IMR-90 (cell line): ENCODE measurements at places on chromosomes 1 and 21. TPM values are rescaled to one million over a fixed set of nuclear protein-coding genes. Genes with fewer than 3 reads are reported as not detected.

DNA sequence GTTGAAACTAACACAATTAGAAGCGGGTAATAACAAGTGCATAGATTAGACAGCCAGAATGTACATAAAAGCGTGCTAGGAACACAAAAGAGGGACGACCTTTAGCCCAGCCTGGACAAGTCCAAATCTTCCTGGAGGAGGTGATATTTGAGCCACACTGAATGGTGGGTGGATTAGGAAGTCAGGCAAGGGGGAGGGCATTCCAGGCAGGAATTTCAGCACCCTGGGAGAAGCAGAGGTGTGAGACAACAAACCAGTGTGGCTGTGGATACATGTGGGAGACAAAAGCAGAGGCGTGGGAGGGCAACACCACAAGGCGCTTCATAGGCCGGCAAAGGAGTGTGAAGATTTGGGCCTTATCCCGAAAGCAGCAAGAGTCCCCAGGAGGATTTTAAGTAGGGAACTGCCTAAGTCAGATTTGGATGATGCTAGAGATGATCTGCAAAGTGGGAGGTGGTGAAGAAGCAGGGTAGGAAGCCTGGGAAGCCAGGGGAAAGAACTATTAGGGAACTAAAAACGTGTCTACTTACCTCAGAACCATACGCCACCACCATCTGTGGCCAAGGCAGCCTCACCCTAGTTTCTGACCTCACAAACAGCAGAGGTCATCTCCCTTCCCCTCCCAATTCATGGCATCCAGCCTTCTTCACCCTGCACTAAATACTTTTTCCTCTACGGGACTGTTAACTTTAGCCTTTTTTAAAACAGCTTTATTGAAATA lies 81.8 kb downstream of the GLUL start:
- no peak for DNase-seq
- no peak overlapping the region for H3K4me3 ChIP-seq
- no peak overlapping the region for H3K27ac ChIP-seq
- no peaks in the 10 kb centered on the region for H3K27me3 ChIP-seq
- no peaks in the 10 kb centered on the region for H3K36me3 ChIP-seq
- no peaks in the 10 kb centered on the region for H3K4me1 ChIP-seq

GRCh38 chr21:35259457-35259856 lies 210.4 kb upstream of the RUNX1 start:
- no peak overlapping the region for H3K27ac ChIP-seq
- H3K4me3 ChIP-seq: no peak overlapping the region
- peaks cover 4% of the 10 kb centered on the region; the same call in 1 of the 2 replicates for H3K4me1 ChIP-seq

TXNIP gene
- polyA plus RNA-seq: 21.8 and 36.4 TPM in 2 replicates

ASTN1 gene
- 0.04 and 0.07 TPM in 2 replicates for polyA plus RNA-seq

DNA sequence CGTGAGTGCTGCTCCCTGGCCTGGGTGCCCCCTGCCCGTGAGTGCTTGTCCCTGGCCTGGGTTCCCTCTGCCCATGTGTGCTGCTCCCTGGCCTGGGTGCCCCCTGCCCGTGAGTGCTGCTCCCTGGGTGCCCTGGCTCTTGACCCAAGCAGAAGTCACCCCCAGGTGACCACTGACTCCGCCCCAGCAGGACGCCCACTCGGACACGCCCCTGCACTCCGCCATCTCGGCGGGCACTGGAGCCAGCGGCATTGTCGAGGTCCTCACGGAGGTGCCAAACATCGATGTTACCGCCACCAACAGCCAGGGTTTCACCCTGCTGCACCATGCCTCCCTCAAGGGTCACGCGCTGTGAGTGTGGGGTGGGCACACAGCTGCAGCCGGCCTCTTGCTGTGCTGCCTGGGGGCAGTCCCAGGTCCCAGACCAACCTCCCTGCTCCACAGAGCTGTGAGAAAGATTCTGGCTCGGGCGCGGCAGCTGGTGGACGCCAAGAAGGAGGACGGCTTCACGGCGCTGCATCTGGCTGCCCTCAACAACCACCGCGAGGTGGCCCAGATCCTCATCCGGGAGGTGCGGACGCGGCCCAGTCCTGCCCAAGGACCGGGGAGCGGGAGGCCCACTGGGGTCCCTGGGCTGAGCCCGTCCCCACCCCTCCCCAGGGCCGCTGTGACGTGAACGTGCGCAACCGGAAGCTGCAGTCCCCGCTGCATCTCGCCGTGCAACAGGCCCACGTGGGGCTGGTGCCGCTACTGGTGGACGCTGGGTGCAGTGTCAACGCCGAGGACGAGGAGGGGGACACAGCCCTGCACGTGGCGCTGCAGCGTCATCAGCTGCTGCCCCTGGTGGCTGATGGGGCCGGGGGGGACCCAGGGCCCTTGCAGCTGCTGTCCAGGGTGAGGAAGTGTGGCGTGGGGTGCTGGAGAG lies 3.9 kb upstream of the MMP23B start:
- no peaks in the 10 kb centered on the region for H3K27me3 ChIP-seq
- H3K4me3 ChIP-seq: no peak overlapping the region
- H3K27ac ChIP-seq: no peak overlapping the region
- DNase-seq: no peak
- no peaks in the 10 kb centered on the region; the same call in 1 of the 2 replicates for H3K4me1 ChIP-seq

DNA sequence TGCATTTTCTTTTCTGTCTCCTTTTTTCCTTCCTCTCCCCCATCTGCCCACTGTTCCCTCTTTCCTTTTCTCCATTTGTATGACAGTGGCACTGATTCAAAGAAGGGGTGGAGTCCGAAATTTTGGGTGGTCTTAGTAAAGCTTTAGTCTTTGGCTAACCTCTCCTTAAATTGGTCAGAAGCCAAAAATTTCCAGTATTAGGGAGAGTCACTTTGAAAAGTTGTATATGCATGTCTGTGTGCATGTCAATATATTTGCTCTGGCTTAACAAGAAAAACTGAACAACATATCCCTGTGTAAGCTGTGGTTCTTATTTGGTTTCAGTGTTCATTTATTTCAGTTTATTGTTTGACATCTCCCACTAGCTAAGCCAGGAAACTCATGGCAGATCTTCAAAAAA lies 314.8 kb upstream of the CXADR start:
- DNase-seq: no peak
- H3K4me3 ChIP-seq: no peak overlapping the region
- no peak overlapping the region for H3K27ac ChIP-seq
- H3K27me3 ChIP-seq: no peaks in the 10 kb centered on the region

DNA sequence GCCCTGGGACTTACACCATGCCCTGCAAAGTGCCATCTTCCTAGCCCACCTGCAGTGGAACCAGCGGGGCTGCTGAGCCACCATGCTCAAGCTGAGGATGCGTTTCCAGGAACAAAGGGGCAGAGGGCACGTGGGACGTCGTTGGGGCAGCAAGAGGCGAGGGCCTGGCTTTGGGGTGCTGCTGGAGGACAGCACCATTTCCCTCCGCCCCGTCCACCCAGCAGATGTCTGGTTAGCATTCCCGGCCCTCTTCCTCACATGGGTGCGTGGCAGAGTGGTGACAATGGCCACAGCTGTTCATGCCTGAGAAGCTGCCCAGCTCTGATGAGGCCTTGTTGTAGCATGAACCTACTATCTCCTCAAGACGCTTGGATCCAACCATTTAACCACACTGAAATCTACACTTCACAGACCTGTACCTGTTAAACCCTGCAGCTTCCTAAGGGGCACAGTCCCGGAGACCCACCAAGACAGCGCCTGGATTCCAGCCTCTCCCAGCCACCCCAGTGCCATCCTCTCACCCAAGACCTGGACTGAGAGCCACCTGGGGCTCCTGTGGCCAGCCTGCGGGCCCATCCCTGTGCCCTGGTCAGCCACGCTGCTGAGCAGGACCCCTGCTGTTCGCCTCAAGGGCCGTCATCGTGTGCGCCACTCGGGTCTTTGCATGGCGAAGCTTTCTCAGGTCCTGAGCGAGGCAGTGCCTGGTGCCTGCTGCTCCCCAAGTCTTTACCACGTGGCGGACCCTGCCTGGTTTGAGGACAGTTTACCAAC lies 33.2 kb downstream of the SLC45A1 start:
- no peak for DNase-seq
- H3K27ac ChIP-seq: no peak overlapping the region
- H3K4me3 ChIP-seq: no peak overlapping the region
- no peaks in the 10 kb centered on the region for H3K27me3 ChIP-seq

DNA sequence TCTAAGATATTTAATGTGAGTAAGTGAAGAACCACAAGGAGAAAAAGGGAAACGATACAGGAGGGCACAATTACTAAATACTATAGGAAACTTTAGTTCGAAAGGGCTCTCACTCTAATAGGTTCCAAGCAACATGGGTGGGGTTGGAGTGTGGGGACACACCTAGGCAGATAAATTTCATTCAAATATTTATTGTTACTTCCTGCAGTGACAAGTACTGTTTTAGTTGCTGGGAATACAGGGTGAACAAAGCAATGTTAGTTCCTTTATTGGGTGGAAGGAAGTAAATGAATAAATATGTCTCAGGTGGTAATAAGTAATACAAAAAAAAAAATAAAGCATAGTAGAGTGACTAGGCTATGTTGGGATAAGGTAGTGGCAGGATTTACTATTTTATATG lies 73.2 kb upstream of the B3GALT2 start:
- H3K27me3 ChIP-seq: no peaks in the 10 kb centered on the region
- H3K36me3 ChIP-seq: peaks cover 5% of the 10 kb centered on the region

DNA sequence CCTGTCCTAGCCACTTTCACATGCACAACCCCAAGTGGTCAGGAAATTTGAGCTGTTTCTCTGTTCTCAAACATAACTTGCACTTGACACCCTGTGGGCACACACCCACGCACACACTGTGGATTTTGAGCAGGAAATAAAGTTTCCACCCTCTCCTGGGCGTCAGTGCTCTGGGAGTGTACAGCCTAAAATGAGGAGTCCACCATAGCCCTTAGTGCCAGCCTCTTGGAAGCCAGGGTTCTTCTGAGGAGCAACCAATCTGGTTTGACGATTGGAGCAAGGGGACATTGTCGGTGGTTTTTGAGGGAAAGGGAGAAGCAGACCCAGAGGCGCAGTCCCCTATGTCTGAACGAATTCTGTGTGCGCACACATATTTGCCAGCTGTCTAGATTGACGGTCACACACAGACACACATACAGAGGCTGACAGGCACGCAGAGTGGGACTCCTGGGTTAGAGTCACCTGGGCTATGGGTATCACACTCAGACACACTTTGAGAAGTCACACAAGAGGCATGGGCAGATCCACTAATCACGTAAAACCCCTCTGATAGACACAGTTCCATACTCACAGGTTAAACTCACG lies 2.7 kb downstream of the DMBX1 start:
- no peak overlapping the region for H3K4me3 ChIP-seq
- no peaks in the 10 kb centered on the region for H3K36me3 ChIP-seq
- DNase-seq: no peak
- no peaks in the 10 kb centered on the region for H3K4me1 ChIP-seq
- no peak overlapping the region for H3K27ac ChIP-seq
- peaks cover 96% of the 10 kb centered on the region for H3K27me3 ChIP-seq

DNA sequence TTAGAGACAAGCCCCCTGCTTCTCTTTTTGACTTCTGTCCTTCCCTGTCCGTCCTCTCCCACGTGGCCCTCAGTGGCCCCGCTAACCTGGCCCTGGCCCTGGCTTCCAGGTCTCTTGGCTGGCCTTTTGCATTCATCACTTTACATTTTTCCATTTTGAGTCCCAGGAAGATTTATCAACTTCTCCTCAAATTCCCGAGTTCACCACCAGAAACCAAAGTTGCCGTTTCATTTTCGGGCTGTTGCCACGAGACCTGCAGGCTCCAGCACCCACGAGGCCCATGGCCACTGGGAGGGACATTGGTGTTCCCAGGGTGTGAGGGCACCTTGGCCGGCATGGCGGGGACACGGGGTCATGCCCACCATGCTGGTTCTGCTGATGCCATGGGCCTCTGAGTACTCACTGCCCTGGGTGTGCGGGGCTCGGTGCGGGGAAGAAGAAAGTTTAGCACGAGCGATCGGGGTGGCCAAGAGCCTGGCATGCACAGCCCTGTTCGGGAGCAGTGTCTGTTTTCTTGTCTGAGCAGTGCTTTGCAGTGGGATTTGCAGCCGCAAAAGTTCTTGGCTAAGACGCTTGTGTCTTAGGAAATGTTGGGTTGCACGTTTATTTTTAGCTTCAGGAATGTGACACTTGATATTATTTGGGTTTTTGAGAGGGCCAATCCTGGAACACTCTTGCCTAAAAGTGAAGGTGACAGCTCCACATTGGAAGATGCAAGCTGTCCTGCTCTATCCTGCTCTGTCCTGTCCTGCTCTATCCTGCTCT lies 40.4 kb upstream of the ADARB1 start:
- peaks cover 19% of the 10 kb centered on the region for H3K4me1 ChIP-seq
- H3K27ac ChIP-seq: peak overlapping the region; percentile 54
- peak; percentile 73 for DNase-seq
- no peak overlapping the region for H3K4me3 ChIP-seq

FCAMR gene
- polyA plus RNA-seq: not detected in 2 replicates

NTPCR gene
- polyA plus RNA-seq: 16.0 and 16.5 TPM in 2 replicates

DNA sequence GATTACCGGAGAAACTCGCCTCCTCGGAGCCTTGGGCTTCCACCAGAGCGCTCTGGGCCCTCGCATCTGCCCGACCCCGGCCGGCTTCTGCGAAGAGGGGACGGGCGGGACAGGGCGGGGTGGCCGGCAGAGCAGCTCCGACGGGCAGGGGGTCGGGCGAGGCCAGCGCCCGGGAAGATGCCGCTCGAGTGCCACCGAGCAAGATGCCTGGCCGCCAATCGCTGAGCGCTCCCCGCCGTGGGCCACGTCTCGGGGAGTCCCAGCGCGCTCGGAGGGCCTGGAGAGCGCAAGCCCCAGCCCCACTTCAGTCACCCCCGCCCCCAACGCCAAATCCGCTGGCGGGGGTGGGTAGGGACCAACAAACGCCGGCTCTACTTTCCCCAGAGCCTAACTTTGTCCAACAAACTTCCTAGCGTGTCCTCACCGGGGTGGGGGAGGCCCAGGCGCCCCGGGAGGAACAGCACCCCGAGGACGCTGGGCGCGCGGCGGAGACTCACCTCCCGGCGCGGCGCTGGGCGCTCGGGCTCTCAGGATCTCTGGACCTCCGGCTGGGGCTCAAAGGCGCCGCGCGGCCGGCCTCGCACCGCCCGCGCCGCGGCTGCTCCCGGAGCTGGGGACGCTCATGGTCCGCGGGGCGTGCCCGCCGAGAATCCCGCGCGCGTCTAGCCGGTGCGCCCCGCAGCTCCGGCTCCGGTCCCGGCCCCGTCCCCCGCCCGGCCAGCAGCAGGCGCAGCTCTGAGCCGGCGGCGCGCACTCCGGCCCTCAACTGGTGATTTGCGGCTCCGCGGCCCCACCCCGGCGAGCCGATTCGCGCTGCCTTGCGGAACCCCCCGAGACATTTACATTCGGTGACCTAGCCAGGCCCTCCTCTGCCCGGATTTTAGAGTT lies at the start of gene BCAR3:
Gene BCAR3 (minus strand): TSS at position 737 of the 888 bp plus-strand sequence. CDS start 6,907 bp downstream, outside the sequence.
- peak within 1 kb of the TSS; percentile 57 for H3K4me3 ChIP-seq
- H3K27me3 ChIP-seq: no peaks in the 10 kb centered on the region
- peak; percentile 73 for DNase-seq
- H3K27ac ChIP-seq: peak within 1 kb of the TSS; percentile 77
- peaks cover 17% of the 10 kb centered on the region for H3K4me1 ChIP-seq
